Right renal cortex interstitium (tissue), 3 donors: ENCODE measurements at places on chromosomes 12 and 14.

DNA sequence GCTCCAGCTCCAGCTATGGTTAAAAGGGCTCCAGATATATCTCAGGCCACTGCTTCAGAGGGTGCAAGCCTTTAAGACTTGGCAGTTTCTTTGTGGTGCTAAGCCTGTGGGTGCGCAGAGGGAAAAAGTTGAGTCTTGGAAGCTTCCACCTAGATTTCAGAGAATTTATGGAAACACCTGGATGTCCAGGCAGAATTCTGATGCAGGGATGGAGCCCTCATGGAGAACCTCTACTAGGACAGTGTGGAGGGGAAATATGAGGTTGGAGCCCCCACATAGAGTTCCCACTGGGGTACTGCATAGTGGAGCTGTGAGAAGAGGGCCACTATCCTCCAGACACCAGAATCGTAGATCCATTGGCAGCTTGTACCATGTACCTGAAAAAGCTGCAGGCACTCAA, 69.9 kb downstream of the SDR9C7 start:
- no peak for DNase-seq

DNA sequence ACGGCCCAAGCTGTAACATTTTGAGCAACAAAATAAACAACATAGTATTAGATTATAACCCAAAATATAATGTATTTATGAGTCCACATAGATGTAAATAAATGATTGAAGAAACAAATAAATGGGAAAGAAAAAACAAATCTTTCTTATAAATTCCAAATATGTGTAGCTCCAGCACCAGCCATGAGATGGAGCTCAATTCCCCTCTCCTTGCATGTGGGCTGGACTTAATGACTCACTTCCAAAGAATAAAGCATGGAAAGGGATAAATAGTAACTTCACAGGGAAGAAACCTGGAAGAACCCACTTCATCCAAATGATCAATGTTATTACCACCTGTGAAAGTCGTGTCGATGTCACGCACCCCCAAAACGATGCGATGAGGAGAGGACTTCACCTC, 158.8 kb downstream of the RPAP3 start:
- no peak for DNase-seq

- no peak for DNase-seq
Observed at GRCh38 chr14:75158843-75159614, 17.4 kb downstream of the TMED10 start.

GRCh38 chr12:1657688-1658087, 28.7 kb downstream of the WNT5B start:
- DNase-seq, result no peak

- DNase-seq, result no peak
Observed at GRCh38 chr12:53867216-53868012, 71.2 kb upstream of the HOXC13 start.

GRCh38 chr14:95462491-95462890, 54.0 kb downstream of the SYNE3 start:
- DNase-seq, result no peak

DNA sequence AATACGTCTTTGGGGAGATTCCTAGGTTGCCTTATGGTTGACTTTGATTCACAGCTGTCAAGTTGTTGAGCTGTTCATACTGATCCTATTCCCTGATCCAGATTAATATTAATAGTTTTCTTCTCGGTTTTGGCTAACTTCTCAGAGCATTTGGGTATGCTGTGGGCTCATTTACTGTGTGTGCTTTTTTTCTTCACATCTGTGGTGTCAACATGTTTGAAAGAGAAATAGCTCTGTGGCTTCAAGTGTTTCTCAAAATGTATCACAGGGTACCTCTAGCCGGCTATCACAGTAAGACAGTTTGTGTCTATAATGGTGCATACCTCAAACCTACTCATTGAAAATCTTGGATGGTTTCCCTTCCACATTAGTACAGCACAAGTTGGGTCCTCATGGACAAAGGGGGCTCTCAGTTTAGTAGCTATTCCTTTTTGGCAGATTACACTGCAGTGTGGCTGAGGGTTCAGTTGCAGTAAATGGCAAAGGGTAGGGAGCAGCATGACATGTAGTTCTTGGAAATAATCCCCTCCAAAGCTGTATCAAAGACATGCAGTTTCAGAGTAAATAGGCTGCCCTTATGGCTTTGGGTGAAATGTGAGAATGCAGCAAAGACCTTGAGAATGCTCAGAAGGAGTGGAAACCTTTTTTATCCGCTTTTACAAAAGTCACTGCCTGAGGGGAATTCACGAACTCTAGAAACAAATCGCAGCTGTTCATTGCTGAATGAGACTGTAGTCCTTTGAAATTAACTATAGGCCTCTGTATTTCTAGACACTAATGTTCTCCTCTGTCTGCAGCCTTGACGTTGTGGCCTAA, 102.4 kb upstream of the ATF1 start:
- no peak for DNase-seq

- peak; percentile 38 for DNase-seq
Observed at GRCh38 chr12:67625004-67625403, 23.5 kb upstream of the DYRK2 start.

- no peak for DNase-seq
Observed at GRCh38 chr14:50999726-51000125, 55.4 kb upstream of the PYGL start.

DNA sequence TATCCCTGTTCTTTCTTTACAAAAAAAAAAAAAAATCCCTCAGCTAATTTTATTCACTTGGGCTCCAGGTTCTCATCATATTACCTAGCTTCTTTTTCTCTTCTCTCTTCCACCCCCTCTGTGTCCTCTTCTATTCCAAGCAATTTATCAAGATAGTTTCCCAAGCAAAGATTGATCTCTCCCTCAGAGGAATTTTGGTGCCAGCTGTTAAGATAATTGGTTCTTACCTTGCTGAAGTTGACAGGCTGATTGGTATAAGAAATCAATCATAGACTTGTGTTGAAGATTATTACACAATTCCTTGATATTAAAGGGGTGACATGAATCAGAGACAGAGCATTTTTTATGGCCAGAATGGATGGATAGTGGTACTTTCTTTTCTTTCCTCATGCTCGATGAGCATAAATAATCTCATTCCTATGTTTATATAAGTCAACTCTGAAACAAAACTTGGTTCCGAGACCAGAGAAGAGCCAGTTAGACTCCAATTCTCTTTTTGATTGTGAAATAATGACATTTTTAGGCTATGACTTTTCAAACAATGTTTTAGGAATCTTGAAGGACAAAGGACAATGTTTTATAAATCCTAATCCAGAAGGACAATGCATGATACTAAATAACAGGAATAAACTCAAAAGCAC, 264.1 kb upstream of the PRKD1 start:
- no peak for DNase-seq

DNA sequence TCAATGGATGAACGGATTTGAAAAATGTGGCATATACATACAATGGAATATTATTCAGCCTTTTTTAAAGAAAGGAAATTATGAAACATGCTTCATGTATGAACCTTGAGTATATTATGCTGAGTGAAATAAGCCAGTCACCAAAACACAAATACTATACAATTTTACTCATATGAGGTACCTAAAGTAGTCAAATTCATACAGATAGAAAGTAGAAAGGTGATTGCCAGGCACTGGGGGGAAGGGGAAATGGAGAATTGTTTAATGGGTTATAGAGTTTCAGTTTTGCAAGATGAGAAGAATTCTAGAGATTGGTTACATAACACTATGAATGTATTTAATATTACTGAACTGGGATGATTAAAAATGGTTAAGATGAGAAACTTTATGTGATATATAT, 171.4 kb downstream of the TMTC3 start:
- no peak for DNase-seq

GRCh38 chr14:100156776-100157175, 2.7 kb downstream of the DEGS2 start:
- no peak for DNase-seq

- no peak for DNase-seq
Observed at GRCh38 chr14:29806124-29806517, 121.5 kb downstream of the PRKD1 start.
